Dorsolateral prefrontal cortex (tissue), 122 donors: ENCODE measurements at places on chromosomes 16 and 17.

GRCh38 chr16:17850581-17851250, 380.0 kb upstream of the XYLT1 start:
- DNase-seq: no peak

DNA sequence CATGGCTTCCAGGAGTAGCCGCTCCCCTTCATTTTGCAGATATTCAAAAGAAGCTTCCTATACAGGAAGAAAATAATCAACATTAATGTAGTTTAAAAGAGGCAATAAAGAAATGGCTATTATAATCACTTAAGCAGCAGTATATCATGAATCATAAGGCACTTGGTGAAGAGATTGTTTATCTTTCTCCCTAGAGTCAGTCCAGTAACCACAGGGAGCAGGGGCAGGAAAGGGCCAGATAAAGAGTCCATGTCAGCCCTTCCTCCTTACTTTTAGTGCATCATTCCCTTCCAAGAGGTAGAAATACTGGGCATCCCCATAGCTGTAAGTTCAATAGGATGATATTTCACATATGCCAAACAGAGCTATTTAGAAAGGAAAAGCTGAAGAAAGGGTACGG, 184.6 kb upstream of the C17orf78 start:
- no peak for DNase-seq

GRCh38 chr16:85393674-85394451, 219.3 kb upstream of the GSE1 start:
- DNase-seq: no peak

GRCh38 chr17:56571456-56571855, 22.0 kb upstream of the NOG start:
- no peak for DNase-seq

DNA sequence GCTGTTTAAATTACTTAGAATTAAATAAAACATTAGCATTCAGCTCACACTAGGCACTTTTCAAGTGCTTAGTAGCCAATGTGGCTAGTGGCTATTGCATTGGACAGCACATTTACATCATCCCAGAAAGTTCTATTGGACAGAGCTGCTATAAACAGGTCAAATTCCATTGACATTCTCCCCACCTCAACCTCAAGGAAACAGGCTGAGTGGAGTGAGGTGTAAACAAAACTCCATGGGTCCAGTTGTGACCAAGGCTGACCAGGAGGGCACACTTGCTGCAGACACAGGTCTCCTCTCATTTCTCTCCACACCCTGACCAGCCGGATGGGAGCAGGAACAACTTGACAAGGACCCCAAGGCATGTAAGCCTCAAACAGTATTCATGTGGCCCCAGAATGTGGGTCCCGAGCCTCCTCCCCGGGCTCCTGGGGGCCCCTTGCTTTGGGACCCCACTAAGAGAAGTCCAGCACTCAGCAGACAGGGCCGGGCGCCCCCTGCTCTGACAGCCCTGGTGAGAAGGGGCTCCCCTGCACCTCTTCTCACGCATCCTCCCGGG, 488 bp downstream of the C17orf113 start:
- DNase-seq: no peak

- peak; percentile 67 for DNase-seq
These were observed at the start of gene NOG for GRCh38 chr17:56593646-56594319. Gene NOG (plus strand): TSS chr17:56593699. CDS start chr17:56594224, 525 bp downstream.

DNA sequence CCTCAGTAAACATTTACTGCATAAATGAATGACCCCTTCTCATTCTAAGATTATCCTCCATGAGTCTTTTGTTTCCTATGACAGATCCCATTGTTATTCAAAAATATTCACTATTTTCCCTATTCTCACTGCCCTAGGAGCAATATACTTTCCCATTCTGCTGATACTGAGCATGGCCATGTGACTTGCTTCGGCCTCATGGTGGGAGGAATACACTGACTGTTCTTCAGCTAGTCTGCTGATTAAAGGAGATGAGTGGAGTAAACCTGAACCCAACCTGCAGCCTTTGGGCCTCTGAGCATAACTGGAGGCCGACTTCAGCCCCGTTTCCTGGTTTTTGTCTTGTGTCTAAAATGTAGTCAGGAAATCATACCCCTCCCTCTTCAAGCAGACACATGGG, 531.8 kb upstream of the SALL1 start:
- no peak for DNase-seq

DNA sequence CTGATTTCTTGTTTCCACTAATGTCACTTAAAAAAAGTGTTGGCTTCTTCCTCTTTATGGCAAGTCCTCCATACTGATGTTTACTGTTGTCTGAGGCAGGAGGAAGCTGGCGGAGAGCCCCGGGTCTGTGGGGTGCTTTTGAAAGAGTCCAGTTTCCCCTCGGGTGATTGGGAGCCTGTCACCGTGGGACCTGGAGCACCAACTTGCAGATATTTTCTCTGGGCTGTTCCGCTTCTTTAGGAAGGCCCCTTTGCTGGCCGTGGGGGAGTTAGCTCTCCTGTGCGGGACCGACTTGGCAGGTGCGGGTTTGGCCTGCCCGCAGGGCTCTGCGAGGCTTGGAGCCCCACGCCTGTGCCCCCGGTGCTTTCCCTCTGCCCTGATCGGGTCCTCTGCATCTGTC, 3.1 kb downstream of the BANP start:
- DNase-seq: no peak

GRCh38 chr17:74922694-74923537, at the start of gene USH1G:
Gene USH1G (minus strand): TSS chr17:74923255. CDS start chr17:74923073, 182 bp downstream.
- DNase-seq: no peak

DNA sequence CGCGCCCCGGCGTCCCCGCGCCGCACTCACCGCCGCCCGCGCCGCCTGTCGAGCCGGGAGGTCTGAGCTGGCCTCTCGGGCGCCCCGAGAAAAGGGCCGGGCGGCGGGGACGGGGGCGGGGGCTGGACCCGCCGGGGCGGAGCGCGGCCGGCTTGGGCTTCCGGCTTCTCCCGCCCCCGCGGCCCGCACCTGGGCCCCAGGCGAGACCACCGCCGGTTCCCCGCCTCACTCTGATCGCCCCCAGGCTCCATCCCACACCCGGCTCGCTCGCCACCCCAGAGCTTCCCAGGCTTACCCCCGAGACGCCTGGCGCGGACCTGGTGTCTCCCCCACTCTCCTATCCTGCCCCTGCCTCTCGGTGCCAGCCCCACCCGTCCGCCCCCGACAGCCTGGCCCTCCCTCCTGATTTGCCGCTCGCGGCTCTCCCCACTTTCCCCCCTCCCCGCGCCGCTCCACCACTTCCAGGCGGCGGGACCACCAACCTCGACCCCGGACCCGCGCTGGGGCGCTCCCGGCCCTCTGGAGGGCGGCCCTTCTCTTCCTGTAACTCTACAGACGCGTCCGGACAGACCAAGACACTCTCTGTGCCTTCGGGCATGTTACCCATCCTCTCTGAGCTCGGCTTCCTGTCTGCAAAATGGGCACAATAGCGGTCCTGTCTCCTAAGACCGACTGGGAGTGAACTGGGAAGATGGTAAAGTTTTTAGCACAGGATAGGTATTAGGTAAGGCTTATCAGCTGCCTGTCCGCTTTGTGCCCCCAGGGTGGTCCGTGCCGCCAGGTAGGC, at the start of gene LITAF:
TSS of gene LITAF (minus strand) at position 64 of the 787 bp plus-strand sequence. CDS start 30,189 bp downstream, outside the sequence.
- DNase-seq: peak; percentile 35

- no peak for DNase-seq
These were observed 5.3 kb upstream of the NTN3 start for GRCh38 chr16:2465653-2466415.

- DNase-seq: no peak
These were observed 1.3 kb downstream of the ATXN1L start for GRCh38 chr16:71847096-71847495.

- no peak for DNase-seq
These were observed 98.0 kb downstream of the CYTH1 start for GRCh38 chr17:78684026-78684425.

GRCh38 chr17:43309505-43310332, 75.9 kb upstream of the RNU2-1 start:
- no peak for DNase-seq

GRCh38 chr16:73064212-73064993, 16.5 kb upstream of the ZFHX3 start:
- DNase-seq: no peak

DNA sequence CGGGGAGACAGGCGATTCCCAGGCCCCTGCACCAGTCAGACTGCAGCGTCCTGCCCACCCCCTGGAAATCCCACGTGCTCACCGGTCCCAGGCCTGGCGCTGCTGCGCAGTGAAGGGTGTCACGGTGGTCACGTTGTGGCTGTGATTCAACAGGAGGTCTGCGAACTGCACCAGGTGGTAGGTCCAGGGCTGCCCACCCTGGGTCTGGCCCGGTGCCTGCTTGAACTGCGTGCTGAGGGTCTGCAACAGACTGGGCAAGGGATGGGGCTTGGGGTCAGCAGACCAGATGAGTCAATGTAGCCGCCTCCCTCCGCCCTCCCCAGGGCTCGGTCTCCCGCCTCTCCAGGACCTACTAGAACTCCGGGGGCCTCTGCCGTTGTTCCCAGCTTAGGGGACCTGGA, 7.1 kb downstream of the MYBBP1A start:
- DNase-seq: no peak

- DNase-seq: no peak
These were observed 18.8 kb upstream of the ASGR2 start for GRCh38 chr17:7133424-7133823.

DNA sequence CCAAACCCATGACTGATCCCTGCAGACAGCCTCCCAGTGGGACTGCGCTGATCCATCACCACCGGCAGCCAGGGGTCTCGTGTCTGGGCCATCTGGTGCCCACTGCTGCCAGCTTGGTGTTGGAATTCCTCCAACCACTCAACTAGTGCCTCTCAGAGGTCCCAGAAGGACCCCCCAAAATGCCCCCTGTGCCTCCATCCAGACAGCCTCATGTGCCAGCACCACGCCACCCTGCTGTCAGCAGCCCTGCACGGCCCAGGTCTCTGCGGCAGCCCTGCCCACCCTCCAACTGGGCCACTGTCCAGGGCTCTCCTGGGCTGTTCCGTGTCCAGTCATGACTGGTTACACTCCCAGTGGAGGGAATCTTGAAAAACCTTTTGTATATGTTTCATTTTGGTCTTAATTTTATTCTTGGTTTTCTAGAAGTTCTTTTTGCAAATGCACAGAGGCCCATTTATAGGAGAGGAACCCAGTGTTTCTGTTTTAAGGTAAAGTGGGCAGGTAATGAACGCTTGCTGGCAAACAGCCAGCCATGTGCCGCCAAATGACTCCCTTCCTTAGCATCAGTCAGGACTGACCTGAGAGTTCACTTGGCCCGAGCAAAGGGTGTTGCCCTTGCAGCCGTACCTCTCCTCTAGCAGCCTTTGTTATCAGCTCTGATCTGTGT, 34.6 kb downstream of the GRIN2C start:
- DNase-seq: no peak

- no peak for DNase-seq
These were observed 13.9 kb upstream of the TMC7 start for GRCh38 chr16:18969855-18970240.

DNA sequence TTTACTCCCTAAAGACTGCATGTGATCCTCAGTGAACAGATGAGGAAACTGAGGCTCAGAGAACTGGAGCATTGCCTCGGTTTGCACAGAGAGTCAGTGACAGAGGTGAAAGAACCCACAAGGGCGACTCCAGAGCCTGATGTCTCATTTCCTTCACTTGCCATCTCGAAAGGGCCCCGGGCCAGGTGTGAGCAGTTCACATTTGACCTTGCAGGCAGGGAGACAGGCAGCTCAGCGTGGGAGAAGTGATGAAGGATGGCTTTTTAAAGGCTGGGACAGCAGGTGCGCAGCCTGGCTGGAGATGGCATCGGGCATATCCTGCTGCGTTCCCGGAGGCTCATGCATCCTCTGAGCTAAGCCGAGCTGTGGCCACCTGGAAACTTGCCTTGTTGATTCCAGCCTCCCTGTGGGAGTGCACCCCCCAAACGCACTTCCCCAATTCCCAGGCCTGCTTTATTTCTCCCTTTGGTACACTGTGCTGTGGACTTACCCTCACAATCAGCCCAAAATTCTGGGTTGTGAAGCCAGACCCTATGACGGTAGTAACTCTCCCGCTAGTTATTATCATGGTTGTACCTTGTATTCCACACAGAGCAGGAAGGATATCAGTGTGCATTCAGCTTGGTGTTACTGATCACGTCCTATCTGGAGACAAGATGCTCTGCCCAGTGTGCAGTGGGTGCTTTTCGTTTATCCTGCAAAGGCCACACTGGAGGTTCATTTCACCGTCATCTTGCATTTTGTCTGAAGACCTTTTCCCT, 753.2 kb upstream of the EEF2KMT start:
- no peak for DNase-seq

GRCh38 chr16:3042376-3042775, 4.0 kb upstream of the MMP25 start:
- DNase-seq: no peak

GRCh38 chr17:40900809-40901356, 15.8 kb upstream of the KRT20 start:
- DNase-seq: no peak

DNA sequence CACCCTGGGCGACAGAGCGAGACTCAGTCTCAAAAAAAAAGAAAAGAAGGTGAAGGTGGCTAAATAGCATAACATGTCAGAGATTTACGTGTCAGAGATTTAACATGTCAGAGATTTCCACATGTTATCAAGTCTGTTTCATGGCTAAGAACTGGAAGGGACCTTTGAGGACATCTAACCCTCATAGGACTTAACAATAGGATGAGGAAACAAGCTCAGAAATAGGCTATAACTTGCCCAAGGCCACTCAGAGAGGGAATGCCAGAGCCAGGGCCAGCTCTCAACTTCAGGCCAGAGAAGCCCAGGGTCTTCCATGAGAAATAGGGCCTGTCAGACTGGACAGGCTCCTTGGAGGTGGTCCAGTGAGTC, 26.8 kb upstream of the ZNF629 start:
- DNase-seq: no peak

DNA sequence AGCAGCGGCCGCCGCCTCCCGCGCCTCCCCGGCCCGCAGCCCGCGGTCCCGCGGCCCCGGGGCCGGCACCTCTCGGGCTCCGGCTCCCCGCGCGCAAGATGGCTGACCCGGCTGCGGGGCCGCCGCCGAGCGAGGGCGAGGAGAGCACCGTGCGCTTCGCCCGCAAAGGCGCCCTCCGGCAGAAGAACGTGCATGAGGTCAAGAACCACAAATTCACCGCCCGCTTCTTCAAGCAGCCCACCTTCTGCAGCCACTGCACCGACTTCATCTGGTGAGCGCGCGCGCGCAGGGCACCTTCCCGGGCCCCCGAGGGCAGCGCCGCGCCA, 258 bp downstream of the PRKCB start:
- no peak for DNase-seq
